DND-41 (cell line): ENCODE measurements at places on chromosomes 7 and 10.
A peak's percentile ranks its signal among the peaks of the same experiment; 100 is the strongest.

DNA sequence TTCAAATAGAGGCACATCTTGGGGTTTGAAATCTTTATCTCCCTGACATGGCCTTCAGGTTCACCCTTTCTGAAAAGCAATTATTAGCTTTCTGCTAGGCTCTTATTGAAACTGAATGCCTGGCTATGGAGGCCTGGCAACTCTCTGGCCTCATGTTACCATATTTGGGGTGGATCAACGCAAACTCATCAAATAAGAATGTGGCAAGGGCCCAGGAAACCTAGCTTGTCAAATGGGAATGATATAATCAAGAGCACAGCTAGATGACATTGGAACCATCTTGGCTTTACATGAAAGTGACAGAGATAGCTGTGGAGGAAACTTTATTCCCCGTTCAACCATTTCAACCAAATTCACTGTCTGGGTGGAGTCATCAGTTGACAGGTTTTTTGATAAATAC is 202.8 kb upstream of the SMIM30 start:
- no peak for DNase-seq
- H3K4me3 ChIP-seq = no peak overlapping the region
- H3K27ac ChIP-seq = no peak overlapping the region
- H3K27me3 ChIP-seq = no peaks in the 10 kb centered on the region
- no peaks in the 10 kb centered on the region for H3K36me3 ChIP-seq

- H3K36me3 ChIP-seq = no peaks in the 10 kb centered on the region
- DNase-seq = no peak
- no peaks in the 10 kb centered on the region for H3K27me3 ChIP-seq
- H3K4me1 ChIP-seq = no peaks in the 10 kb centered on the region
- H3K4me3 ChIP-seq = no peak overlapping the region
Observed at GRCh38 chr7:36469236-36469635, 79.6 kb downstream of the ANLN start.

DNA sequence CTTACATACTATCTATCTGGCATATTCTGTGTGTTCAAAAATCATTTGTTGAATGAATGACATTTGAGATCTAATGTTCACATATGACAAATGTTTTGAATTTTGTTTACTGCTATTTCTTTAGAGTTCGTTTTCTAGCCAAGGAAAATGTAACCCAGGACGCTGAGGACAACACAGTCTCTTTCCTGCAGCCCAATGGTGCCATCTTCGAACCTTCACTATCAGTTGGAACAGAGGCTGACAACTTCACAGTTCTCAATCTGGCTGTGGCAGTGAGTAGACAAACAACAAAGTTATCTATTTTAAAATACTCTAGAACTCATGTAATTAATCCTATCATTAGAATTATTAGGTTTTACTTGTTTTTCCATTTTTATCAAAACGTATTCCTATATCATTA is 22.5 kb downstream of the CD36 start:
- H3K27me3 ChIP-seq = no peaks in the 10 kb centered on the region
- no peak for DNase-seq
- H3K36me3 ChIP-seq = no peaks in the 10 kb centered on the region

GRCh38 chr7:42991913-42992591 is 59.9 kb downstream of the MRPL32 start:
- DNase-seq = no peak
- no peak overlapping the region for H3K27ac ChIP-seq
- peaks cover 2% of the 10 kb centered on the region for H3K27me3 ChIP-seq
- no peak overlapping the region for H3K4me3 ChIP-seq

- peaks cover 1% of the 10 kb centered on the region for H3K27me3 ChIP-seq
- DNase-seq = no peak
- H3K4me3 ChIP-seq = no peak overlapping the region
Observed at GRCh38 chr7:50729962-50730361, 52.7 kb downstream of the GRB10 start.

- H3K36me3 ChIP-seq = no peaks in the 10 kb centered on the region
- H3K27ac ChIP-seq = peak overlapping the region; percentile 84
- peak overlapping the region; percentile 60 for H3K4me3 ChIP-seq
- peak; percentile 61 for DNase-seq
- no peaks in the 10 kb centered on the region for H3K27me3 ChIP-seq
Observed at GRCh38 chr7:105691082-105691679, 109.9 kb upstream of the EFCAB10 start.

DNA sequence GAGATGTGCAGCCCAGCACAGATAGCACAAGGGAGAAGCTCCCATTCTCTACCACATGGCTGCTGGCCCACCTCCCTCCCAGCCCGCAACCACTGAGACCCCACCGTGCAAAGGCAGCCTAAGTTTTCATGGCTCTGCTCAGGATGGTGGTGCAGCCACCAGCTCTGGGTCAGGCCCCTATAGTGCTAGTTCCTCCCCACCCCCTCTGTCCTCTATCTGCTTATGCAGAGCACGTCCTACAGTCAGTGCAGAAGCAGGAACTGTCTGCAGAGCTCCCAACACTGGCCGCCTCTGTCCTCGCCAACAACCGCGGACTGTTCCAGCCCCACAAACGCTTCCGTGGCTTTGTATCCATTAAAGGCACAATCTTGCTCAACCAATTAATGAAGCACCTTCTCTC is 278.9 kb downstream of the GRID1 start:
- H3K27me3 ChIP-seq = no peaks in the 10 kb centered on the region
- no peak overlapping the region for H3K27ac ChIP-seq
- H3K4me1 ChIP-seq = no peaks in the 10 kb centered on the region
- H3K4me3 ChIP-seq = no peak overlapping the region
- DNase-seq = no peak

DNA sequence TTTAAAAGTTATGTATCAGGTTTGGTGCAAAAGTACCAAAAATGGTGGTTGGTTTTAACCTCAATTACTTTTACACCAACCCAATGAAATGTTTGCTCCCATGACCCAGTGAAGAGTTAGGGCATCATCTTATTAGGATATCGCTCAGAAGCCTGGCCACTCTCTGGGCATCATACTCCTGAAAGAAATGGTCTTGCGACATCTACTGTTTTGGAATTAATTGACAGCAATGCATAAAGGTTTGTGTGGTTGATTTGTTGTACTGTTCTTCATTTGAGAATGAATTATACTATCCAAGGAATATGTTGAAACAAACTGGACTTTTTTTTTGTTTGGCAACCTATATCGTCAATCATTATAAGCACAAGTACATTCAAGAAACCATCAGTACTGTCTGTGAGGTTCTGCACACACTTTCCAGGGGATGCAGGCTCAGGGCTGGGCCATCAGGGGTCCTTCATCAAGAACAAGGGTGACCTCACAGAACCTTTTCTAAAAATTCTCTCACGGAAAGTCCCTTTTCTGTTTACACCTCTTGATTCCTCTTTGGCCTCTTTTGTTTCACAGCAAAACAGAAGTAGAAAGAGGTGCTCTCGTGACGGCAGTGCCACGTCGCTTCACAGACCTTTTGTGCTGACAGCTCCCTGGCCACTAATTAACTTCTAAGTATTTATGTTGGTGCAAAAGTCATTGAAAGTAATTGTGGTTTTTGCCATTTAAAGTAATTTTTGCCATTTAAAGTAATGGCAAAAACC is 117.2 kb upstream of the KLF6 start:
- no peaks in the 10 kb centered on the region for H3K27me3 ChIP-seq
- no peaks in the 10 kb centered on the region for H3K36me3 ChIP-seq
- H3K27ac ChIP-seq = no peak overlapping the region

DNA sequence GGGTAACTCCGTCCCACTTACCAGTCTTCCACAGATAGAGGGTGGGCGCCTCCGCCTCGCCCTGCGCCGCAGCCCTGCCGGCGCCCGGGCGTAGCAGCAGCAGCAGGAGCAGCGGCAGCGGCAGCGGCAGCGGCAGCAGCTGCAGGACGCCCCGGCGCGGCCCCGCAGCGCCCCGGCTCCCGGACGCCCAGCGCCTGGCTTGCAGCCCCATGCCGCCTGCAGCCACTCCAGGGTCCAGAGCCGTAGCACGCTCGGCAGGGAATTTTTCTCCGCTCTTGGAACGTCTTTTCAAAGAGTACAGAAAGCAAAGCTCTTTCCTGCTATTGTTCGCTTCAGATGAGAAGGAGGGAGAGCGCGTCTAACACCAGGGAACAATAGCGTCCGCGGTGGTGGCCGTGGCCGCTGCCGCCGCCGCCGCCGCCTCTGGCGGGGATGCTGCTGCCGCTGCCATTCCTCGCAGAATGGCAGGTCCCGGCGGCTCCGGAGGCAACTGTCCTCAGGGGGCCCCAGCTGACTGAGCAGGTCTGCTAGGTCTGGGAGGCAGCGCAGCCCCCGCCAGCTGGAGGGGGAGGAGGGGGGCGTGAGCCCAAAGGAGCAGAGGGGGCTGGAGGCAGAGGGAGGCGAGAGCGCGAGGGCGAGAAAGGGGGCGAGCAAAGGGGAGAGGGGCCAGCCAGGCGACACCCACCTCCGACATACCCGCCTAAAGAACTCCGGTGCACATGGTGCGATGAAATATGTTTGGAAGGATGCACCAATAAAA is at the start of gene THSD7A:
Gene THSD7A, minus strand, starts transcription at position 463 of the 760 bp plus-strand sequence. Its CDS starts 252 bp downstream, at position 211.
- no peak within 1 kb of the TSS for H3K4me3 ChIP-seq
- H3K4me1 ChIP-seq = peaks cover 9% of the 10 kb centered on the region; the same call in 1 of the 2 replicates
- H3K27ac ChIP-seq = no peak within 1 kb of the TSS

- no peak for DNase-seq
- no peak overlapping the region for H3K27ac ChIP-seq
- no peaks in the 10 kb centered on the region for H3K4me1 ChIP-seq
- H3K27me3 ChIP-seq = no peaks in the 10 kb centered on the region
Observed at GRCh38 chr10:59099481-59099880, 77.0 kb upstream of the PHYHIPL start.

DNA sequence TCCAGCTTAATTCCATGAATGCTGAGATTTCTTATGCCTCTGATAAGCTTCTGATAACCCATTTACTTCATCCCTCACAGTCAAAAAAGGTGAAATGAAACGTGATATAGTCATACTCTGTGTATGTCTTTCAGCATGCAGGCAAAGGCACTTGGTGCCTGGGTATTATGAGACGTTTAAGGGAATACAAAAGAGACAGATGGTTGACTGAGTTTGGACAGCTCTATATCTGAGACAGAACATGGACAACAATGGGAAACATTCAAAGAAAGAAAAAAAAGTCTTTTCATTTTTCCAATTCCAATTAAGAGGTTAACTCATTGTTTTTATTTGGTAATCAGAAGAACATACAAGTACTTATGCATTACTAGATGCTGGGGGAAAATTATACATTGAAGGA is 96.2 kb downstream of the PPP1R17 start:
- no peaks in the 10 kb centered on the region for H3K27me3 ChIP-seq
- no peaks in the 10 kb centered on the region for H3K36me3 ChIP-seq
- H3K4me3 ChIP-seq = no peak overlapping the region
- H3K27ac ChIP-seq = no peak overlapping the region
- H3K4me1 ChIP-seq = no peaks in the 10 kb centered on the region
- DNase-seq = no peak

- no peak overlapping the region for H3K27ac ChIP-seq
- H3K36me3 ChIP-seq = no peaks in the 10 kb centered on the region
- no peak for DNase-seq
- H3K27me3 ChIP-seq = peaks cover 3% of the 10 kb centered on the region
Observed at GRCh38 chr10:121497513-121498470, 100.5 kb downstream of the FGFR2 start.

DNA sequence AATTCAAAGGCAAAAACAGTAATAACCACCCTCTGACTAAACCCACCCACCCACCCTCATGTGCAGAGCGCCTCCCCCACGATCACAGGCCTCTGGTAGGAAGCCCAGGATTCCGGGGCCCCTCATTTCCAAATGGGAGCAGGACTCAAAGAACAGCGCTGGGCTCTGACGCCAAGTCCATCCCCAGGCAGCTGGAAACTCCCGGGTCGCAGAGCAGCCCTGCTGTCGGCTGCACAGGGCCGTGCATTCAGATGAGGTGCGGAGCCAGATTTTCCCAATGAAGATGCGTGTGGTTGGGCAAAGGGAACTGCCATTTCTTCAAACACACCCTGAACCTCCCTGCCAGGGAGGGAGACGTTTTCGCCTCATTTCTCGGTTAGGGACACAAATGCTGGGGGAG is 152.3 kb downstream of the MAD1L1 start:
- no peak overlapping the region for H3K27ac ChIP-seq
- no peak for DNase-seq
- H3K27me3 ChIP-seq = no peaks in the 10 kb centered on the region
- peaks cover 39% of the 10 kb centered on the region for H3K36me3 ChIP-seq
- H3K4me1 ChIP-seq = no peaks in the 10 kb centered on the region

DNA sequence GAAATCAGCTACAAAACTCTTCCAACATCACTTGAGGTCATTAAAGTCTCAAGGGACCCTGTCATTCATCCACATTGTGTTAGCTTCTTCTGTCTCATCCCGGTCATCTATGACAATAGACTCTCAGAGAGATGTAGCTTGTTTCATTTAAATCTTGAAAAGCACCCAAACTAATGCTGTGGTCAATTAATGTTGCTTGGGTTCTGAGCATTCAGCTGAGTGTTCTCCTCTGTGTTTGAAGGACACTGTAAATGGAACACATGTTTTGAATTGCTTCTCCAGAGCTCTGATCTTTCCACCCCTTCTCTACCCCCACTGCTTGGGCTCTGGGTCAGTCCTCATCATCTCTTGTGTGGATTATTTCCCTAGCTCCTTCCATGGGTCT is 19.6 kb upstream of the ADD3 start:
- no peak overlapping the region for H3K27ac ChIP-seq
- H3K4me3 ChIP-seq = no peak overlapping the region
- H3K36me3 ChIP-seq = no peaks in the 10 kb centered on the region
- no peaks in the 10 kb centered on the region for H3K4me1 ChIP-seq

DNA sequence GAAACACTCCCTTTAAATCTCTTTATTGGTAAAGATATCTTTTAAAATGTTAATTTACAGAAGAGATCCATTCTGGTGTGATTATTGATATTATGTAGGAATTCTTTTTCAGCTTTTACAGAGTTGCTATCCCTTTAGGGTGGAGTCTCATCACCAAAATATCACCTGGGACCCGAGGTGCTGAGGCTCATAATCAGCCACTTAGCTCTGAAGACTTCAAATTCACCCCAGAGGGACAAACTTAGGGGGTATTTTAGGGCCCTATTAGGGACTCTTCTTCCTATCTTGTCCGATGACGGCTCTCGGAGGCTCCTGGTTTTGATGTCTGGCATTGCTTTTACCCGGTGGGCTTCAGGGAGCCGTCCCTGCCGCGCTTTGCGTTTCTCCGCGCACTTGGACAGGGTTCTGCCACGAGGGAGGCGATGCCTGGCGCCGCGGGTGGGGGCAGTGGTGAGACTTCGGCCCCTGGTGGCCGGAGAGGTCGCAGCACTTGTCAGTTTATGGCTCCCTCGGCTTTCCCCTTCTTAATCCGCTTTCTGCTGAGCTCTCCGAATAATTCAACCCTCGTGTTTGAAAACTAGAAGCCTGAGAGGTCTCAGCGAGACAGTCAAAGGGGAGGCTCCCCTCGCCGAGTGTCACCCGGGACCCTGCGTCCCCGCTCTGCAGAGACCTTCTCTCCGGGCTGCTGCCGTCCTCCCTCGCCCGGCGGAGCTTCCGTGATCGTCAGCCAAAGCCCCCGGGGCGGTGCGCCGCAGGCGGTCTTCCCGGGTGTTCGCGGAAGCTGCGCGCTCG is 27.8 kb downstream of the RBM20 start:
- no peak overlapping the region for H3K27ac ChIP-seq
- H3K27me3 ChIP-seq = peaks cover 16% of the 10 kb centered on the region
- H3K4me1 ChIP-seq = no peaks in the 10 kb centered on the region
- H3K36me3 ChIP-seq = no peaks in the 10 kb centered on the region

- no peak for DNase-seq
- no peaks in the 10 kb centered on the region for H3K27me3 ChIP-seq
- peaks cover 30% of the 10 kb centered on the region; the same call in 1 of the 2 replicates for H3K36me3 ChIP-seq
- H3K4me3 ChIP-seq = no peak overlapping the region
- H3K4me1 ChIP-seq = no peaks in the 10 kb centered on the region
Observed at GRCh38 chr10:110903280-110904278, 15.4 kb downstream of the BBIP1 start.
